ENCODE measurements at places on chromosomes 16 and 17.

DNA sequence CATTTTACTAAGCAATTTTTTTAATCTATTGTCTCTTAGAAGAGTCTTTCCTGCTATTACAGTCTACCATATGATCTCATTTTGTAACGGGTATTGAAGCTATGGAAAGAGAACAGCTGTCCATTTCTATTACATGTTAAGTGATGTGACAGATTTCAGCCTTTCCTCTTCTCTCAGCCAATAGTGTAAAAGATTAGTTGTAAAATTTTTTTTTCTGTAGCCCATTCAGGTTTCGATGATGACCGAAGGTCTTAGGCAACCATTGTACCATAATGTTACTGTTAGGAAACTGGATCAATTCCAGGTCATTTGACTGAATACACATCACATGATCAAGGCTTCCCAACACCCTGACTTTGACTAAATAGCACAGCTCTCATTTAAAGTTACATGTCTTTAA, 147.6 kb upstream of the HLF start:
- H3K36me3 ChIP-seq: no peaks in the 10 kb centered on the region
- no peaks in the 10 kb centered on the region for H3K27me3 ChIP-seq
- DNase-seq: no peak
- H3K4me1 ChIP-seq: peaks cover 7% of the 10 kb centered on the region
- no peak overlapping the region for H3K4me3 ChIP-seq

DNA sequence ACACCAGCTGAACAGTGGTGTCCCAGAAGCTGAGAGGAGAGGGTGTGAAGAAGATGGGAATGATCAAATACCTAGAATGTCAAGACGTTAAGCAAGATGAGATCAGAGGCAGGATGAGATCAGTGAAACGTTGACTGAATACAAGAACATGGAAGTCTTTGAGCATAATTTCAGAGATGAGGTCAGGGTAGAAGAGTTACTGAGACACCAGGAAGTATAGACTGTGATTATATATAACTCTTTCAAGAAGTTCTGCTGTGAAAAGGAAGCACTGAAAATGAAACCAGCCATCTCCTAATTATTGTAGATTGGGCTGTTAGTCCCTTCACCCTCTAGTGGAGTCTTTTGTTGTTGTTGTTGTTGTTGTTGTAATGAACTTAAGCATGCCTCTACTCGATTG, 9.1 kb downstream of the SHCBP1 start:
- no peaks in the 10 kb centered on the region for H3K4me1 ChIP-seq
- H3K36me3 ChIP-seq: peaks cover 26% of the 10 kb centered on the region
- no peak overlapping the region for H3K27ac ChIP-seq
- DNase-seq: no peak

- no peak for DNase-seq
- H3K4me3 ChIP-seq: no peak overlapping the region
- H3K27me3 ChIP-seq: no peaks in the 10 kb centered on the region
- peaks cover 4% of the 10 kb centered on the region for H3K4me1 ChIP-seq
Measured at GRCh38 chr16:30499284-30499683, 26.7 kb downstream of the ITGAL start.

DNA sequence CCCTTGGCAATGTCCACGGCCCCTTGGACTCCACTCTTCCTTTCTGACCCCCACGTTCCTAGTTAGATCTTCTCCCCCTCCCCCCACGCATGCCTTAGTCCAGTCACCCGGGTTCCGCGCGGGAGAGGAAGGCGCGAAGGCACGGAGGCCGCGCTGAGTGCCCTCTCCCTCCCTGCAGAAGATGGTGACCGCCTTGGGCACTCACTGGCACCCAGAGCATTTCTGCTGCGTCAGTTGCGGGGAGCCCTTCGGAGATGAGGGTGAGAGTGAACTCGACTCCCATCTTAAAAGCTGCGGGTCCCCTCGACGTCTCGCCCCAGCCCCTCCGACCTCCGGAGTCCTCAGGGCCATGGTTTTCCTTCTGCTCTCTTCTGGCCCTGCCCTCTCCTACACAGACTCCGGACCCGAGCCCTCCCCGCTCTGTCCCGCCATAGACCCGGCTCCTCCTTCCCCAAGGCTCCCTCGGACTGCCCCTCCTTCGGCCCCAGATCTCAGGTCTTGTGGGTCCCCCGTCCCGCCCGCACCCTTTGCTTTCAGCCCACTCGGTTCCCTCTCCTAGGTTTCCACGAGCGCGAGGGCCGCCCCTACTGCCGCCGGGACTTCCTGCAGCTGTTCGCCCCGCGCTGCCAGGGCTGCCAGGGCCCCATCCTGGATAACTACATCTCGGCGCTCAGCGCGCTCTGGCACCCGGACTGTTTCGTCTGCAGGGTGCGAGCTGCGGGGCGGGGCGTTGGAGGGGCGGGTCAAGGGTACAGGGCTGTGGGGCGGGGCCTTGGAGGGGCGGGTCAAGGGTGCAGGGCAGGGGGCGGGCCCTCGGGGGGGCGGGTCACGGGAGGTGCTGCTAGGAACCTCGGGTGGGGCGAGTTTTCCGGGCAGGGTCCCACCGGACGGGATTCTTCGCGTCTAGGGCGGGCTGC, 4.6 kb downstream of the TGFB1I1 start:
- H3K27me3 ChIP-seq: peaks cover 12% of the 10 kb centered on the region
- peak; percentile 96 for DNase-seq
- peak overlapping the region; percentile 78 for H3K27ac ChIP-seq
- H3K36me3 ChIP-seq: no peaks in the 10 kb centered on the region
- peak overlapping the region; percentile 70 for H3K4me3 ChIP-seq
